ENCODE measurements at places on chromosomes 4 and X. TPM values are rescaled to one million over a fixed set of nuclear protein-coding genes. Genes with fewer than 3 reads are reported as not detected.

Gene TLR6
- 0.65 TPM for total RNA-seq

Gene TLR10
- not detected for total RNA-seq

Gene PROM1
- 0.30 TPM for total RNA-seq

Gene ETDB
- not detected for total RNA-seq

Gene HTN1
- not detected for total RNA-seq

Gene ADH4
- total RNA-seq = not detected

Gene TAF7L
- total RNA-seq = 1.6 TPM
